Adrenal gland (tissue), 19 donors: ENCODE measurements at places on chromosomes 5 and 9. TPM values are rescaled to one million over a fixed set of nuclear protein-coding genes. Genes with fewer than 3 reads are reported as not detected.

The SOHLH1 gene
- total RNA-seq = not detected

DNA sequence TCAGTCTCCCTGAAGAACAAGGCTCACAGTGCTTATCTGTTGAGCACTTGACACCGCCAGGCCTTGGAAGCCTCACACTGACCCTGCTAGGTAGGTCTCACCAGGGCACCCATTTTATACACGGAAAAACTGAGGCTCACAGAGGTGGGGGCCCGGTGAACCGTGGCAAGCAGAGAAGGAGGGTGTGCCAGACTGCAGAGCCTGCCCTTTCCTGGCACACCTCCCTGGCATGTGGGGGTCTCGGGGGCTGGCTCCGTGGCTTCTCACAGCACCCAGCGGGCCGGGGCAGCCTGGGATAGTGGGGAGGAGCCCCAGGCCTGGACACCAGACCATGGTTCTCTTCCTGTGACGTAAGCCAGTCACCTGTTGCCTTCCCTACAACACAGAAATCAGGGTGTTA, 53.7 kb upstream of the IER5L start:
- no peak for DNase-seq
- peaks cover under 1% of the 10 kb centered on the region for H3K4me1 ChIP-seq
- H3K27ac ChIP-seq = no peak overlapping the region

GRCh38 chr9:107694390-107694789, 204.8 kb upstream of the KLF4 start:
- no peak overlapping the region for H3K4me3 ChIP-seq
- no peaks in the 10 kb centered on the region for H3K4me1 ChIP-seq
- no peaks in the 10 kb centered on the region for H3K36me3 ChIP-seq
- DNase-seq = no peak

DNA sequence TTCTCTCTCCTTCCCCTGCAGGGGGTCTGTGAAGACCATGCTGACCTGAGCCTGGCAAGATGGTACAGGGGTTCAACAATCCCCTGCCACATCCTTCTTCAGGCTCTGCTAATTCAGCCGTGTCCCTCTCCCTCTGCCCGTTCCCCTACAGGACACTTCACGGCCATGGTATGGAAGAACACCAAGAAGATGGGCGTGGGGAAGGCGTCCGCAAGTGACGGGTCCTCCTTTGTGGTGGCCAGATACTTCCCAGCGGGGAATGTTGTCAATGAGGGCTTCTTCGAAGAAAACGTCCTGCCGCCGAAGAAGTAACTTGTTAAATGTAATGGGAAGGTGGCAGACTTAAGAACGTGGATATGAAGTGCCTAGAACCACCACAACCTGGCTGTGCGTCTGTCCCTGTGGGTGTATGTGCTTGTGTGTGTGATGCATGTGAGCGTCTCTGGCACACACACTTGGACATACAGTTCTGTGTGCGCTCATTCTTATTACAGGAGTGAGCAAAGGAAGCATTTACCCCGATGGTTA, 6.9 kb upstream of the CCIN start:
- no peak overlapping the region for H3K4me3 ChIP-seq

GRCh38 chr9:75238311-75238976, 150.1 kb downstream of the OSTF1 start:
- no peak overlapping the region for H3K27ac ChIP-seq
- H3K27me3 ChIP-seq = no peaks in the 10 kb centered on the region
- DNase-seq = peak; percentile 39
- H3K4me1 ChIP-seq = no peaks in the 10 kb centered on the region
- H3K36me3 ChIP-seq = no peaks in the 10 kb centered on the region

DNA sequence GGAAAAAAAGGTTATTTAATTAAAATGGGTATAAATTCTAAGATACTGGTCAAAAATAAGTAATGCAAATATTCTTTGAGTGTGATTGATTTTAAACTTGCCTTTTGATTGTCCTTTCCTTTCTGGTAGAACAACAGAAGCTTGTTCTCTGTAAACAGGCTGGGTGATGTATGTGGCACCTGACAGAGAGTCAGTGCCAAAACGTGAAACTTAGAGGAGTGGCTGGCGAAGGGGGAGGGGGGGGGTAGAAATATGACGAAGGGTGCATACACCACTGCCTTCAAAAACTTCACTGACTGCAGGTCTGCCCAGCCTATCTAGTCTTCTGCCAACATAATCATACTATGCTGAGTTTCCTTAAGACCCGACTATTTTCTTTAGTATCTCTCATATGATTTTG, 629.8 kb upstream of the SEMA6A start:
- no peak overlapping the region for H3K4me3 ChIP-seq
- no peaks in the 10 kb centered on the region for H3K4me1 ChIP-seq
- no peak for DNase-seq
- H3K36me3 ChIP-seq = no peaks in the 10 kb centered on the region

DNA sequence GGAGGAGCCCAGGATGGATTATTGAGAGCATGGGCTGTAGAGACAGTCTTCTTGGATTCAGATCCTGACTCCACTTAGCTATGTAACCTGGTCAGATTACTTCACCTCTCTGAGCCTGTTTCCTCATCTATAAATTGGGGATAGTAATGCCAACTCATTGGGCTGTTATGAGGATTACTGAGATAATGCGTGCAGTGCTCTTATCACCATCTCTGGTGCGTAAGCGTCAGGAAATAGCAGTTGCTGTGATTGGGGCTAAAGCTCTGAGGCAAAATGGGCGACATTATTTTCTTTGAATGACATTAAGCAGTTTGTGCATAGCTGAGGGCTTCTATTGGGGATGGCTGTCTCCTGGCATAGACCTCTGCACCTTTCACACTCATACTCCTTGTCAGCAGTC, 995 bp upstream of the MSMP start:
- H3K27ac ChIP-seq = no peak overlapping the region
- H3K4me3 ChIP-seq = no peak overlapping the region
- H3K36me3 ChIP-seq = no peaks in the 10 kb centered on the region

- H3K4me3 ChIP-seq = no peak overlapping the region
- H3K27me3 ChIP-seq = no peaks in the 10 kb centered on the region
- DNase-seq = peak; percentile 80
- H3K27ac ChIP-seq = peak overlapping the region; percentile 94
- H3K4me1 ChIP-seq = peaks cover 72% of the 10 kb centered on the region
- H3K36me3 ChIP-seq = no peaks in the 10 kb centered on the region
Measured at GRCh38 chr5:150488519-150489359, 19.2 kb upstream of the NDST1 start.

DNA sequence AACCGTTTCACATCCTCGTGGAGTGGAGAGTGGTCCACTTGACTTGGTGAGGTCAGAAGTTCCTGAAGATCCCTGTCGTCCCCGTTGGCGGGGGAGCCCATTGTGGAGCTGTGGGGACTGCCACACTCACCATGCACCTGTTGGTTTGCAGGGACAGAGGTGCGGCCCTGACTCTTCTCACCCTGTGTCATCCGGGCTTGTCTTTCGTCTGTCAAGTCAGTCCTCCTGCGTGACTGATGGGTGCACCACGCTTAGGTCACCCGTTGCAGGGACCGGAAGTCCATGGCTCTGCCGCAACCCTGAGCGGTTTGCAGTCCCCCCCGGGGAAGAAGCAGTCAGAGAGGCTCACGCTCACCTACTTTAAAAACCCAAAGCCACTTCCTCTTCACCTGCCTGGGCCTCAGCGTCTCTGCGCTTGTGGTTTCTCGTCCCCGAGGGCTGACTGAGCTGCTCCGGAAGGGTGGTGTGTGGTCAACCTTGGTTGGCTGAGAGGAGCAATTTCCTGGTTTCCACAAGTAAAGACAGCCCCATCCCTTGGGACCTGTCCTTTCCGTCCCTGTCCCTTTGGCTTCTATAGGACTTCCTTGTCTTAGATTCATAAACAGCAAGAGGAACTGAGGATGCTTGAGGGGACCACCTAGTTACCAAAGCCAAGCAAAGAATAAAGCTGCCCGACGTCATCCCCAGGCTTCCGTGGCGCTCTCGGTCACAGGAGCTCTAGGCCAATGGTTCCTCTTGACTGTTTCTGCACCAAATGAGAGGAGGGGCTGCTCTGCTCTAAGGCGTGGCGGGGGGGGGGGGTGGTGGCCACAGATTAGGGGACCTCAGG, 53.2 kb downstream of the USP20 start:
- H3K4me1 ChIP-seq = peaks cover 42% of the 10 kb centered on the region
- no peaks in the 10 kb centered on the region for H3K36me3 ChIP-seq
- peak; percentile 66 for DNase-seq

DNA sequence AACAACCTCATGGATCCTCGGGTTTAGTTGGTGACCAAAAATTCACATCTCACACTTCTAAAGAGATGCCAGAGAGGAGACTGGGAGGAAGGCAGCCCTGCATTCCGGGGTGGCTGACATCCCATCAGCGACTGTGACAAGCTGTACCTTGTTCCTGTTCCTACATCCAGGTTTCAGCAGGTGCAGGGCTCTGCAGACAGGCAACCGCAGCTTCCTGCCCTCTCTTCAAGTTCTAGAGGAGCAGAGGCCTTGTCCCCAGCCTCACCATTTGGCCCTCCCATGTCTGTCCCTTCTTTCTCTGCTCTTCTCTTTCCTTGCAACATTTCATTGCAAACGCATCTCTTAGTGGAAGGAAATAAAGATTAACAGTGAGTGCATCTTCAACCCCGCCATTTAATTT, 454.6 kb downstream of the IRX1 start:
- H3K36me3 ChIP-seq = no peaks in the 10 kb centered on the region
- no peak for DNase-seq
- H3K4me3 ChIP-seq = no peak overlapping the region
- H3K4me1 ChIP-seq = no peaks in the 10 kb centered on the region

DNA sequence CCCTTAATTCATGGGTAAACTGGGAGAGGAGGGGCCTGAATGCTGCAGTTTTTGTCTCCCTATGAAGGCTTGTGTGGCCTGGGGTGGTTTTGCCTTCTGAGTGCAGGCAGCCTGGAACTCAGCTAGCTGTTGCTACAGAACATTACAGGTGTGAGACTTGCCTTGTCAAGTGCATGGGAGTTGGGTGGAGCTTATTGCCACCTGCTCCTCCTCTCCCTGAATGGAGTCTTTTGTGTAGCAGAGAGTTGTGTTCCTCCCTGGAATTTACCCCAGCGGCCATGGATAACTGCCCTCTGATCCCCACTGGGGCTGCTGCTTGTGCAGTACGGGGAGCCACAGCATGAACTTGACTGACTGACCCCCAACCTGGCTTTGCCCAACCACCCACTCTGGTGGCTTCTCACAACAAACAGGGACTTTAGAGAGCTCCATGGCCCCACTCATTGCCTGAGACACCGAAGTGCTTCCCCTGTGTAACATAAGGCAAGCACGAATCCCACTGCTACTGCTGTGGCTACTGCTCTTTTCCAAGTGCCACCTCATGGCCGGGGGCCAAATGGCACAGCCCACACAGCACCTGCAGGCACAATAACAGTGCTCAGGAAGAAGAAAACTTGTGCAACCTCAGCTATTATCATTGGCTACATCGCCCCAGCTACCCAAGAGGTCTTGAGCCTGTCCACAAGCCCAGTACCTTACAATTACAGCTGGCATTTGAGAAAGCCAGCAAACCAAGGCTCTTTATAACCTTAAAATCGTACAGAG, 942.9 kb downstream of the CDH18 start:
- no peak for DNase-seq
- no peaks in the 10 kb centered on the region for H3K27me3 ChIP-seq
- no peak overlapping the region for H3K4me3 ChIP-seq
- H3K4me1 ChIP-seq = no peaks in the 10 kb centered on the region

DNA sequence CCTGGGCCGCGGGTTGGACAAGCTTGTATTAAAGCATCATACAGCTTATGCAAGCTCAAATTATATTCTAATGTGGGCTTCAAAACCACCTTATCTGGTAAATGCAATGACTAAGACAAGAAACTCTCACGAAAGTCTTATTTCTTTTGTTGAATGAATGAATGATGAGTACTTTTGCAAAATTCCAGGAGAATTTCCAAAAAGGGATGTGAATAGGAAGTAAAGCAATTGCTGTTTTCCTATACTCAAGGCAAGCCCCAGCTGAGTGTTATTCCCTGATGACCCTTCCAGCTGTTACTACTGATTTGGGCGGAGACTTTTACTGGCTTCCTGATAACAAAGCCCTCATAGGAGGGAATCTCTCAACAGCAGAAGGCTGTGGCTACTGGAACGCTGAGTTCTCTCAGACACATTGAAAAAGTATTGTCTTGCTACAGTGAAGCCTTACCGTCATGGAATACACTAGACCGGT, 162.8 kb downstream of the SREK1 start:
- no peaks in the 10 kb centered on the region for H3K27me3 ChIP-seq
- no peaks in the 10 kb centered on the region for H3K36me3 ChIP-seq
- no peak overlapping the region for H3K4me3 ChIP-seq
- no peak overlapping the region for H3K27ac ChIP-seq
- DNase-seq = no peak

GRCh38 chr5:160448886-160449285, 27.2 kb downstream of the PTTG1 start:
- H3K36me3 ChIP-seq = no peaks in the 10 kb centered on the region
- H3K4me3 ChIP-seq = no peak overlapping the region
- no peaks in the 10 kb centered on the region for H3K4me1 ChIP-seq
- H3K27ac ChIP-seq = no peak overlapping the region
- DNase-seq = no peak

- no peak overlapping the region for H3K27ac ChIP-seq
- no peaks in the 10 kb centered on the region for H3K27me3 ChIP-seq
- H3K36me3 ChIP-seq = no peaks in the 10 kb centered on the region
- H3K4me1 ChIP-seq = no peaks in the 10 kb centered on the region
Measured at GRCh38 chr5:85049020-85049419, 664.3 kb upstream of the EDIL3 start.

DNA sequence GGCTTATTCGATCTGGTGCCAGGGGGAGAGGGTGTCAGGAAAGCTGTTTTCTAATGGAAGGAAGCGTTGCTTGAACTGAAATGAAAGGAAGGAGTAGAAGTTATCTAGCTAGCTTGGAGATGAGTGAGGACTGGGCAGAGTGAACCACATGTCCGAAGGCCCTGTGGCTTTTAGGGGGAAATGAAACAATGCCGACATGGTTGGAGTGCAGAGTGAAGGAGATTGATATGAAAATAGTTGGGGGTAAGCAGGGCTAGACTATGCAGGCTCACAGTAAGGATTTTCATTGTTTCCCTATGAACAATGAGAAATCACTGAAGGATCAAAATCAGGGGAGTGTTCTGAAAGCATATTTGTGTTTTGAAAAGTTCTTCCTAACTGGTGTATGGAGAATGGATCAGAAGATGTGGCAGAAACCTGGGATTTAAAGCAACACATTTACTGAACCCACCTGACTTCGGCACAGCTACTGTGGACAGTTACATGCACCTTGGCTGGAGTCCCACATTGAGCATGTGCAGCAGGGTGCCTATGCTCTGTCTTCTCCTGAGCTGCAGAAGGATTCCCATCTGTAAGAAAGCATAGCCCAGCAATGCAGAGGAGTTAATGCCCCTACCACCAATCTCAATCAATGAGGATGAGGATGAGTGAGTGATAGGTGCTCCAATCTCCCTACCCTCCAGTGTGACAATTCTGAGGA, 144.4 kb upstream of the TBCA start:
- no peaks in the 10 kb centered on the region for H3K4me1 ChIP-seq
- no peak overlapping the region for H3K4me3 ChIP-seq
- H3K27me3 ChIP-seq = no peaks in the 10 kb centered on the region
- H3K27ac ChIP-seq = no peak overlapping the region
- DNase-seq = no peak
- H3K36me3 ChIP-seq = no peaks in the 10 kb centered on the region
